A673 (cell line): ENCODE measurements at places on chromosomes 13 and 19. TPM values are rescaled to one million over a fixed set of nuclear protein-coding genes. Genes with fewer than 3 reads are reported as not detected.

GRCh38 chr19:5335593-5335992, 5.0 kb downstream of the PTPRS start:
- no peak for DNase-seq

DNA sequence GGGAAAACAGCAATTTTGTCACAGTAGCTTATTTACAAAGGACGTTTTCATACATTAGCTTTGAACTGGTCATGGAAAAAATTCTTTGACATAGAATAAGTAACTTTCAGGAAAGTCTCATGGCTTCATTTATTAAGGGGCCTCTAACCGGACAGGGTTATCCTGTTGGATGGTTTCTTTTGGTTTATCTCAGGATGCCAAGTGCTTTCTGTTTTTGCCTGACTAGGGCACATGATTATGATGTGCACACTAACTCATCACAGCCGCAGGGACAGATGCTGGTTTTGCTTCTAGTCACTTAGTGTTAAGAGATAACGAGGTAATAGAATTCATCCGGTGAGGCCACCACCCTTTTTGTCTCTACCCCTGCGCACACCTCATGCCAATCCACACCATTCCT, 53.0 kb downstream of the TGDS start:
- no peak for DNase-seq

GRCh38 chr19:15099017-15099582, 8.1 kb upstream of the SYDE1 start:
- DNase-seq, result no peak

DNA sequence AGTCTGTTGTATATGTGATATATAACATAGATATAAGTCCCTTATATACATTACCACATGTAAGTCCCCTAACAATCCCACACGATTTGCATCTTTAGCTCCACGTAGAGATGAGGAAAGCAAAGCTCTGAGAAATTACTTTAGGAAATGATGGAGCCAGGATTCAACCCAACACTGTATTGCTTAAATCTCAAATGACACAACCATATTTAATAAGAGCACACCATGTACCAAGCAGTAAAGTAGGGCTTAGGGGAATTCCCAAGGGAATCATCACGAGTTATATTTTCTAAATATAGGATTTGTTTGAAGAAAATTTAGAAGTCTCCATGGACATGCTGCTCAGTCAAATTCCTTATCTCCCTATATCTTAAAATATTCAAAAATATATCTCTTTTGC, 61.3 kb upstream of the POMP start:
- peak; percentile 15 for DNase-seq

- no peak for DNase-seq
Measured at GRCh38 chr13:70189981-70190380, 81.7 kb upstream of the KLHL1 start.

GRCh38 chr13:98769736-98770135, 17.3 kb upstream of the SLC15A1 start:
- DNase-seq, result no peak

DNA sequence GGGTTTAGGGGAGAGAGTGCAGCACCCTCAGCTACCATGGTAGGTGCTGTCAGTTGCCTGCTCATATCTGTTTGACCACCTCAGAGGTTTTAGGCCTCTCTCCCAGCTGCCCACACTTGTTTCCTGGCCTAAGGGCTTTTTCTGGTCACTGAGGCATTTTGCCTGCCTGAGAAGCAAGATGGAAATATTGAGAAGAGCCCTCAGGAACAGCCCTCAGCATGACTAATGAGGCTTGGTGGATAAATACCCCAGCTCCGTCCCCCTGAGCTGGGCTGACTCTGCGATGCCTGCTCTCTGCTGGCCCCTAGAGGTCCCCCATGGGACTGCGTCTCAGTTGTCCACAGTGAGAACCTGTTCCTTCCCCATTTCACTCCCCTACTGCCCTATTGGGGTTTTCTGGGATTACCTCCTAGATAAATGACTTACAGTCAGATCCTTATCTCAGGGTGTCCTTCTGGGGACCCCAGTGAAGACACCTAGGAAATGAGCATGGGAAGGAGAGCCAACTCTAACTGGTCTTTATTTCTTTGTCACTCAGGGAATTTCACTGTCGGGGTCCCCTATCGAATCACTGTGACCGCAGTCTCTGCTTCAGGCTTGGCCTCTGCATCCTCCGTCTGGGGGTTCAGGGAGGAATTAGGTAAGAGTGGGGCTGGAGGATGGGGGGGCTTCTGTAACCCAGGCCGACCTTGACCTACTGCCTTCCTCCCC, 13.3 kb downstream of the PALM3 start:
- peak; percentile 68 for DNase-seq

DNA sequence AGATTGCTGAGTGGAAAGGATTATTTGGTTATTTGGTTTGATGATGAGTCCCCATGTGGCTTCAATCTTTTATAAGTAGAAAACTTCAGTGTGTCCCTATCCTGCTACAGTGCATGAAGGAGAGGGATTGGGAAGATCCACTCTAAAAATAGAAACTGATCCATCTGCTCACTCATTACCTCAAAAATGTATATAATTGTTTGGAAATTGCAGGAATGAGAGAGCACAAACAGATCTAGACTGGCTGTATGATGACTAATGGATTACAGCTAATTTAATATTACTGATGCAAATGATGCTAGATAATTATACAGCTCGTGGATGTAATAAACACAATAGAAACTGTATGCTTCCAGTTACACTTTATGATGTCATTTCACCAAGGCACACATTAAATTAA, 625.3 kb upstream of the PRR20A start:
- DNase-seq, result peak; percentile 5

GRCh38 chr13:72920097-72920496, 138.2 kb downstream of the PIBF1 start:
- DNase-seq, result no peak

DNA sequence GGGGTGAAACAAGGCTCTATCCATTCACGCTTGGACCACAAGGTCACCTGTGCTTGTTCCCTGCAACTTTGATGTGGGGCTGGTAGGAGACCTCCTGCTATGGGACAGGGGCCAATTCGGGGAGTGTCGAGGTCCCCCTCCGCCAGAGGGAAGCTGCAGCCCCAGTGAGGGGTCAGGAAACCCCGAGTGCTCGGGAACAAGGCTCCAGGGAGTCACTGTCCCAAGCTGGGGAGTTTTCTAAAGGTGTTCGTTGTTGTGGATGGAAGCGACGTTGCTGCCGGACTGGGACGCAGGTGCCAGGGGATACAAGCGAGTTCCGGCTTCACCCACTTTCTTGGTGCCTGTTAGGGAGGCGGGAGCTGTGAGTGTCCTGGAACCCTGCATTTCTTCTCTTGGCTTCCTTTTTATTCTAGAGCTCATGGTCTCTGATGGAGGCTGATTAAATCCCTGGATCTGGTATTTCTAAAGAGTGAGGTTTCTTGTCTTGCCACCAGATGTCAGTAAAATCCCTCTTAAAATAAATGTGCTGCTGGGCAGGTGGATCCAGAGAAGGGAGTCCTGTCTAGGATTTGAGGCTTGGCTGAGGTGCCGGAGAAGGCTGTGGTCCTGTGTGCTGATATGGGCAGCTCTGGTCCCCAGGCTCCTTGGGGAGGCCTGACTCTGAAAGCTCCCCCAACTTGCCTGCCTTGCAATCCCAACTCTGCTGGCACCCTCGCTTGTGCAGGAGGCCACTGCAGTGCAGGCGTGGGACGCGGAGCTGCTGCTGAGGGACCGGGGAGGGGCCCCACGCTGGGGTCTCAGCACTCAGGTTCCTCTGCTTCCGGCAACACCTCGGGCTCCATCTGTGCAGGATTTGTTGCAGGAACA, 153.9 kb downstream of the TEX29 start:
- DNase-seq, result peak; percentile 70

- no peak for DNase-seq
Measured at GRCh38 chr13:101218484-101218883, 197.8 kb downstream of the NALCN start.

DNA sequence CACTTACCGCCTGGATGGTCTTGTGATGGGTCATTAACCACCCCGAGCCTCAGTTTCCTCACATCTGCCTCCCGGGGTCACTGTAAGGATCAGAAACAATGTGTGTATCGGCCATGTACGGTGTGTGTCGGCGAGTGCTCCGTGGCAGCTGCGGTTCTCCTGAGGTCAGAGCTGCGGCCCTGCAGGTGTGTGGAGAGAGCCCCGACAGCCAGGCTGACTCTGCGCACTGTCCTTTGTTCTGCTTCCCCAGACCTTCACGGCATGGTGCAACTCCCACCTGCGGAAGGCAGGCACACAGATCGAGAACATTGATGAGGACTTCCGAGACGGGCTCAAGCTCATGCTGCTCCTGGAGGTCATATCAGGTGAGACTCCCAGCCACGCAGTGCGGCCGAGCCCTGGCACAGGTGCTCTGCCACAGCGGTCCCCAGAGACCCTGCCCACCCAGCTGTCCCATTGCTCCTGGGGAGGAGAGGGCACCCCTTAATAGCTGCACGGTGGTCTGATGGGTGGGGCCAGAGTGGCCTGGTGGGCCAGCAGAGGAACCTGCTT, 43.8 kb downstream of the CAPN12 start:
- DNase-seq, result no peak

- no peak for DNase-seq
Measured at GRCh38 chr13:102983496-102983895, 82.7 kb downstream of the SLC10A2 start.

- no peak for DNase-seq
Measured at GRCh38 chr13:27137759-27138158, 33.9 kb downstream of the USP12 start.

- DNase-seq, result no peak
Measured at GRCh38 chr13:92312823-92313222, 913.8 kb upstream of the GPC6 start.

DNA sequence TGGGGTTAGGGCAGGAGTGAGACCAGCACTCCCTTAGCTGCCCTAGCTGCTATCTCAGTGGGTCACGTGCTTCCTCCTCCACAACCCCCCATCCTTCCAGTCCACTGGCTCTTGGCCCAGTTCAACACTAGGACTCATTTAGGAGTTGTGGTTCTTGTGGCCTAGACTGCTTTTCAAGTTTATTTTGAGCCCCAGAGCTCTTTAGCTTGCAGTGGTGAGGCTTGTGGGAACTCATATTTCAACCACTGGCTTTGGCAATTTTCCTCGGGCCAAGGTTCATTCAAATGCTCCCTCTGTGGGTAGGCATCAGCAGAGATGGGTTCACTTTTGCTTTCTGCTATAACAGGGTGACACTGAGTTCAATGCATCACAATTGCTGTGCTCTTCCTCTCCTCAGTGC, 436.2 kb upstream of the SLITRK5 start:
- no peak for DNase-seq

DNA sequence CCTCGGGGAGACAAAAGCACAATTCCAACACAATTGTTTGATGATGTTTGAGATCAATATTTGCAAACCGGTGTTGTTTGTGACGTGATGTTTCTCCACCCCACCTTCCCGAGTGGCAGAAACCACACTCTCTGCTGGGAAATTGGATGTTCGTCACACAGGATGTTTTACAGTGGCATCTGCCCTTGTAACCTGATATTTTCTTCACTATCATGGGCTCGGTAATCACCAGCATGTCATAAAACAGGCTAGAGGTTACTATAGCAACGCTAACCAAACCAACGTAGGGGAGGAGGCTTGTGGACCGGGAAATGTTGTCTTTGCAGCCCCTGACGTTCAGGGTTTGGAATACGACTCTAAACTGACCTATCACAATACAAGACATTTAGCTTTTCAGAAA, 454.5 kb downstream of the IRS2 start:
- DNase-seq, result peak; percentile 33

DNA sequence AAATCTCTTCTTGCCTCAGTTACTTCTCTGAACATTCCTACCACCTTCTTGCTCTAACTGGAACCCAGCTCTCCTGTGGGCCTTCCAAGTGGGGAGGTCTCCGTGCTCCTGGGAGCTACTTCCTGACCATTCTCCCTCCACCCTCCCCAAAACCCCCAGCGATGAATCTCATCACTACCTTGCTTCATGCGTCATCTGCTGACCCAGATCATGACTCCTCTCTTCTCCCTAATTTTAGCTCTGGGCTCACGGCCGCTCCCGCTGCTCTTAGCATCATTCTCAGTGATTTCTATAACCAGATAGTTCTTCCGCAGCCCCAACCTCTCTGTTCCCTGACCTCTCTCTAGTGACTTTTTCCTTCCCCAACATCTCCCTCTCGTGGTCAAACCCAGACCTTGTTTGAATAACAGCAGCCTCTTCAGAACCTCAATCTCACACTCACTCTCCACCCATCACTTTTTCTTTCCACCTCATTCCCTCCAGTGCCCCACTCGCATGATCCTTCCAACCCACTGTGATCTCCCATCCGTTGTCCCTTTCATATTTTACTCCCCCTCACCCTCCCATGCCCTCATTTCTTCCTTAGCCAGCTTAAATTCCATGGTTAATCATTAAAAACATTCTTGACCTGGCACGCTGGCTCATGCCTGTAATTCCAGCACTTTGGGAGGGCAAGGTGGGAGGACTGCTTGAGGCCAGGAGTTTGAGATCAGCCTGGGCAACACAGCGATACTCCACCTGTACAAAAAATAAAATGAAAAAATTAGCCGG, 21.8 kb downstream of the MRPS12 start:
- DNase-seq, result peak; percentile 70

DNA sequence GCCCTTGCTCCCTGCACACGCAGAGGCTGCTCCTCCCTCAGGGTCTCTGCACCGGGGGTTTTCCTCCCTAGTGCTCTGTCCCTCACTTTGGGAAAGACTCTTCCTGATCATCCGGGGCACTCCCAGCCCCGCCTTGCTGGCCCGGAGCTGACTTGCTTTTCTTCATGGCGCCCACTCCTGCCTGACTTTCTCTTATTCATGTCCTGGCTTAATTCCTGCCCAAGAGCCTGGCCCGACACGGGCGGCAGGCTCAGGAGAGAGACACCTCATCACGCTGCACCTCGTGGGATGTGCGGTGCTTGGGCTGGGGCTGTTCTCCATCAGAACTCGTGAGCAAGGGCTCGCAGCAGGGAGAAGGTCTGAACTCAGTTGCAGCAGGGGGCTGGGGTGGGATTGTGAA, 11.8 kb upstream of the PLA2G4C start:
- DNase-seq, result no peak

DNA sequence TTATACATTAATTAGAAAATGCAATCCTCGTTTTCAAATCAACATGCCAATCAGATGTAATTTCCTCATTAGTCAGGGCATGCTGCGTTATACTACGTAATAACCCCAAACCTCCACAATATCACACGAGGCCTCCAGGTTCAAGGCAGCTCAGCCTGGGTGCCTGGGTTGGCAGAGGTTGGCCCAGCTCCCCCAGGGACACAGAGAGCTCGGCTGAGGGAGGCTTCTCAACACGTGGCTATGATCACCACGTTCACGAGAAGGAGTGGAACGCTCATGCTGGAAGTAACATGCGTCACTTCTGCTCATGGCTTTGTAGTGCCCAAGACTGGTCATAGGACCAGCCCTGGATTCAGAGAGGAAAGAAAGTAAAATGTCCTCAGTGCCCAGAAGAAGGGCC, 144.9 kb upstream of the SOX1 start:
- no peak for DNase-seq

- no peak for DNase-seq
Measured at GRCh38 chr13:50187352-50188029, 172.2 kb downstream of the KCNRG start.

- DNase-seq, result no peak
Measured at GRCh38 chr19:32172566-32173160, 172.7 kb upstream of the ZNF507 start.

Gene POLR1D
- total RNA-seq, result 116 and 118 TPM in 2 replicates

Gene RUVBL2
- 227 and 241 TPM in 2 replicates for total RNA-seq

Gene NPHS1
- not detected in 2 replicates for total RNA-seq

Gene LRRC8E
- total RNA-seq, result 0.77 and 0.79 TPM in 2 replicates

Gene ANKRD24
- total RNA-seq, result 10.9 and 12.2 TPM in 2 replicates

Gene IGFL2
- 0.45 and 0.59 TPM in 2 replicates for total RNA-seq

Gene RDH8
- not detected in 2 replicates for total RNA-seq

Gene FZR1
- total RNA-seq, result 87.4 and 87.5 TPM in 2 replicates

Gene ZNF69
- 4.3 and 5.5 TPM in 2 replicates for total RNA-seq

Gene HCN2
- 13.1 and 15.7 TPM in 2 replicates for total RNA-seq

Gene CRB3
- total RNA-seq, result not detected in 2 replicates

Gene CELF5
- 3.1 and 3.7 TPM in 2 replicates for total RNA-seq
